Fibroblast of skin of right quadriceps (primary cell): ENCODE measurements at places on chromosomes 16 and 17.
A peak's percentile ranks its signal among the peaks of the same experiment; 100 is the strongest.

DNA sequence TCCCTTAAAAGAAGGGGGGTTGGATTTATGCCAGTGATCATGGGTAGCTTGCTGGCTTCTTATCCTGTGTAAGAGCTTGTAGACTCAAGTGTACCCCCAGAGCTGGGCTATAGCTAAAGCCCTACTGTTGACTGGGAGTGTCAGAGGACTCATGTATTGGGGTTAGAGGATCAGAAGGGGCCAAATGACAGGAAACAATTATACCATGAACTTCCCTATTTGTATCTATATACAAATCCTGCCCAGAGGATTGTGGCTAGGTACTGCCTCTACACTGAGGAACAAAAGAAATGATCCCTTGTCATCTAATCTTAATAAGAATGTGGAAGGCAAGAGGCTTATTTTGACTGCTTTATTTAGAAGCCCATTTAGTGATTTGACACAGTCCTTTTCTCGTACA lies 14.3 kb downstream of the ZP2 start:
- DNase-seq: no peak

DNA sequence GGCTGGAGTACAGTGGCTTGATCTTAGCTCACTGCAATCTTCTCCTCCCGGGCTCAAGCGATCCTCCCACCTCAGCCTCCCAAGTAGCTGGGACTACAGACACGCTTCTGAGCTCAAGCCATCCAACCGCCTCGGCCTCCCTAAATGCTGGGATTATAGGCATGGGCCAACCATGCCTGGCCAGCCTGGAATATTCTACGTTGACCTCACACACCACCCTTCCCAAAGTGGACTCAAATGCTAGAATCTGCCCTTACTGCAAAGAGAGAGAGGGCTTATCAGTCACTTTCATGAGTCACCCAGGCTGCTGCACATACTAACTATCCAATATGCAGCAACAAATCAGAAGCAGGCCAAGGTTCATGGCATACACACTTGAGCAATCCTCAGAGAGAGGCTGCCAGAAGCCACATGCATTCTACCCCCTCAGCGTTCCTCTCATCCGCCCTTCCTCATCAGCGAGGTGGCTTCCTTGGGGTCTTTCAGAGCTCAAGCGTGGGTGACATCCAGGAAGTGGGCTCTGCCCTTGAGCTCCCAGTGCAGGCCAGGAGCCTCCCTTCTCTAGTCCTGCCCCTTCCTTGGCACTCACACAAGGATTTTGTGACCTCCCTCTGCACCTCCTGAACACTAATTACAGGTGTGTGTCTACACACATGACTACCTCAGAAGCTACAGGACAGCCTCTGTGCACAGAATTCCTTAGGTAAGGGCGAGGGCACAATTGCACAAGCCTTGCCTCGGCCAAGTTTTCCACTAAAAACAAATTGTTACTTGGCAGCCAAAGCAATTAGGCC lies 24.8 kb upstream of the SIAH1 start:
- peak; percentile 88 for DNase-seq

GRCh38 chr17:46836500-46836899 lies 14.9 kb upstream of the WNT9B start:
- DNase-seq: no peak

DNA sequence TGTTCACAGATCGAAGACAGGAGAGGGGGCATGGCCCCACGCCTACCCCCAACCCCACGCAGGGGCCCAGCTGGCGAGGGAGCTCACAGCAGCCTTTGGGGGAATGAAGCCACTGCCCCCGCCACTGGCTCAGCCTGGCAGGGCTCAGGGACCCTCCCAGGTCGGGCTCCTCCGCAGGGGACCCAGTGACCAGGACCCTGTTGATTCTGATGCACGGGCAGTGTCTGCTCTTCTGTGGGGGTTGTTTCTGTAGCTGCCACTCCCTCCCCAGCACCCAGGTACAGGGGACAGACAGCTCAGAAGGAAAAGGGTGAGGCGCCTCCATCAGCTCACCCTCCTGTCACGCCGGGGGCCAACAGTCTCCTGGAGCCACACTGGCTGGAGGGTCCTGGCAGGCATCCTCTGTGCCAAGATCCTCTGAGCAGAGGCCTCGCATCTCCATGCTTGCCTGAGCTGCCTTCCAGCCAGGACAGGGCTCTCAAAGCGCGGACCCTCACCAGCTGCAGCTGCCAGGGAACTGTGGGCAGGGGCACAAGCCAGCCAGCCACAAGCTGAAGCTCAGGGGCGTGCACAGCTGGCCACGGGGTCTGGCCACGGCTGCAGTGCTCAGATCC lies 49.1 kb downstream of the ZNF778 start:
- no peak for DNase-seq

GRCh38 chr17:71801301-71801700 lies 319.5 kb upstream of the SOX9 start:
- peak; percentile 14 for DNase-seq

GRCh38 chr16:23709536-23709935 lies 3.5 kb downstream of the ERN2 start:
- no peak for DNase-seq

GRCh38 chr16:82178352-82178751 lies 8.3 kb upstream of the MPHOSPH6 start:
- no peak for DNase-seq

GRCh38 chr17:57545731-57546342 lies 199.3 kb downstream of the CCDC182 start:
- no peak for DNase-seq

- no peak for DNase-seq
Observed at GRCh38 chr16:49947907-49948678, 76.9 kb upstream of the CNEP1R1 start.

- no peak for DNase-seq
Observed at GRCh38 chr17:79952265-79952877, 83.3 kb downstream of the TBC1D16 start.

DNA sequence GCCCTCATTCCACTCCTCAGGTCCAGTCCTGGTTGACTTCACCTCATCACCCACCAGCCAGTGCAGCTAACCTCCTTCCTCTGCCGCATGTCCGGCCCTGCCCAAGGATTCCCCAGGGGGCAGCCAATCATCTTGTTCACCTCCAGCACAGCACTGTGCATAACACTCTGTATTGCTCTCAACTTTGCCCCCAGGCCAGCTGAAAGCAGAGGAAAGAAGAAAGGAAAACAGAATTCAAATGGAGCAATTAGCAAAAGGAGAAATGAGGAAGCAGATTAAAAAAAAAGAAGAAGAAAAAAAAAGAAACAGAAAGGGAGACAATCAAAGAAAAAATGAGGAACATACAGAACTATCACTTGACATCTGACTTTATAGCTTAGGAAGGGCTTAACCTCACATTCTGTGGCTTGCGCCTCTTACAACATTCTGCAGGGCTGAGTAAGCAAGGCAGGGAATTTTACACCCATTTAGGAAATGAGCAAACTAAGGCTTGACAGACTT lies 26.1 kb downstream of the GAS7 start:
- DNase-seq: peak; percentile 63

DNA sequence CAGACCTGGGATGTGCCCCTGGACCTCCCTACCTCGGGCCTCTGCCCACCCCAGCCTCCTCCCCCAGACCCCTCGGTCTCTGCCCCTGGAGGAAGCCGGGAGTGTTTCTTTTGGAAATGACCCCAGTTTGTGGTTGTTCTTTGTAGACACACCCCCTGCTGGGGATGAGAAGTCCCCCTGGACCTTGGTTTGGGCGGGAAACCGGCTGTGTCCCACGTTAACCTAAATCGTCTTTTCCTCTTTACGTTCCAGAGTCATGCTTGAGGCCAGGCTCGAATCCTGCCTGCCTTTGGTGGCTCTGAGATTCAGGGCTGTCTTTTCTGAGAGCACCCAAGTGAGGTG lies 116.6 kb downstream of the METRNL start:
- DNase-seq: peak; percentile 57

DNA sequence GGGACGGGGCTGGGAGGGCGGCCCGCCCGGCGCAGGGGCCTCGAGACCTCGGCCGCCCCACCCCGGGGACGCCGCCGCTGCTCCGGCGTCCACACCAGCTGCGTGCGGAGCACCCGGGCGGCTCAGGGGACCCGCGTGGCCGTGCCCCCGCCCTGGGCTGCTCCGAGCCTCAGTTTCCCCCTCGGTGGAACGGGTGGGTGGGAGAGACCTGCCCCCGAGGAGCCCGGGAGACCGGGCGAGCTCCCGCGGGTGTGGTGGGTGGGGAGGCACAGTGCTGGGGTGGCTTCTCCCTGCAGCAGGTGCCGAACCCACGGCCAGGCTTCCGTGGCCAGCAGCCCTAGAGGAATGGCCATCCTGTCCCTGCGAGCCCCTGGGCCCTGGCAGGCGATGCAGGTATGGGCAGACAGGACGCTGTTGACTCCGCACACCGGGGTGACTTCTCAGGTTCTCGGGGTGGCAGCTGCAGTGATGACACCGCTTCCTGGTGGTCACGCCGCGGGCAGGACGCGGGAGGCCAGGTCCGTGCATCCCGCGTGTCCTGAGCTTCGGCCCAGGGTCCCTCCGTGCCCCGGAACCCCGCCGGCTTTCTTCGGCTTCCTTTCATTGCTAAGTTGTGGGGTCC lies 677 bp downstream of the DEF8 start:
- no peak for DNase-seq

DNA sequence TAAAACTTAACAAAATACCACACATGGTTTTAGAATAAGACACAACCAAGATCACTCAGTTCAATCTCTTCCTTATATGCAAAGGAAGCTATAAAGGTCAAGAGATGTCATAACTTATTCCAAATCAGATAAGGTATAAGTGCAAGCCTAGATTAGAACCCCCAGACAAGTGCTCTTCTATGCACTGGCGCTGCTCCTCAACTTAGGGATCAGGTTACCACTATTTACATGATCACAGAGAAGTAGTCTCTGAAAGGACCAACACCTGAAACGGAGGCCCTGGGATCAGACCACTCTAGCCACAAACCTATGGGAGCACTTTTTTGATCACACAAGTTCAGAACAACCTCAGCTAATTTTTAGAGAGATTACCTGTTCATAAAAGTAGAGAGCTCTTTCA lies 16.6 kb downstream of the COPS3 start:
- no peak for DNase-seq

- DNase-seq: no peak
Observed at GRCh38 chr17:72419866-72420774, 299.3 kb downstream of the SOX9 start.

DNA sequence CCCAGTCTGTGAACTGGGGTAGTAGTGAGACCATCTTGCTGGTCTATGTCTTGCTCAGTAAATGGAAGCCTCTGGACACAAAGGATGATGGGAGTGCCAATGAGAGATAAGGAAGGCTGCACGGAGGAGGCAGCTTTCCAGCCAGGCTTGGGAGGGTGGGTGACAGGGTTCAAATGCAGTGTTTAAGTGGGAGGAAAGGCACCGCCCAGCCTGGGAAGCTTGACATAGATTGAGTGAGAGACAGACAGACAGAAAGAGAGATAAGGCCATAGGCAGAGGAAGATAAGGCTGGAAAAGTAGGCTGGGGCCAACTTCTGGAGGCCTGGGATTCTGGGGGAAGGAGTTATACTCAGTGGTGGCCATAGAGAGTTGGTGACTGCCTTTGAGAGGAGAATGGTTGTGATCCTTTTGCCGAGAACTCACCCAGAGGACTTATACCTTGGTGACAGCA lies 7.2 kb upstream of the COL1A1 start:
- DNase-seq: no peak

DNA sequence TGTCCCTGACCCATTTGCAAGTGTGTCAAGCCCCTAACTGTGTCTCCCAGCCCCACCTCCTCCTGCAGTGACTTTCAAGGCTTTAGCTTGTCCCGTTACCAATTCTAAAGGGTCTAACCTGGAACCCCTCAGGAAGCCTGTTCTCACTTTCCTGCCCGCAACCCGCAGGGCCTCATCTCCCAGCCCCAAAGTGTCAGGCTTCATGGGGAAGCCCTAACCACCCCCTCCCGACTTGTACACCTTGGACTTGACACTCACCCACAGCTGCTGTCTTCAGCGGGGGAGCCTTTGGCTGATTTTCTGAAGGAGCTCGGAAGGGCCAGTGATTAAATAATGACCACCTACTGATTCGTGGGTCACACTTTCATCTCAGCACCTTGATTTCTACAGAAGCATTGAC lies 33.1 kb downstream of the NLRC5 start:
- no peak for DNase-seq

GRCh38 chr16:554640-555365 lies 5.4 kb upstream of the PRR35 start:
- DNase-seq: no peak

- no peak for DNase-seq
Observed at GRCh38 chr16:47323241-47323640, 137.6 kb downstream of the ITFG1 start.

- no peak for DNase-seq
Observed at GRCh38 chr17:66689221-66689620, 145.7 kb upstream of the CACNG5 start.

DNA sequence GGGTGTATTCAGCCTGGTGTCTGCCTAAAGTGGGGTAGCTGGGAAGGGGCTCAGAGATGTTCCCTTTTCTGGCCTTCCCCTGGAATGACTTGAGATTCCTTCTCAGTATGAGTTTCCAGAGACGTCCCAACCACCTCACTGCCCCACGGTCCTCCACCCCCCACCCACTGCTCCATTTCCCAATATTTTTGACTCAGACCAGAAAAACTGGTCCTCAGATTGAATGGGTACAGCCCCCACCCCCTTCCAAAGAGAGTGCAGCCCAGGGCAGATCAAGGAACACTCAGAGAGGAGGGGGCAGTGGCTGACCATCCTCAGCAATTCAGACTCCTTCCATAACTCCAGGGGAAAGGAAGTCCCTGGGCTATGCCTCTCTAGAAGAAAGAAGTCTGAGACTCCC lies 3.2 kb downstream of the ACLY start:
- DNase-seq: no peak

- DNase-seq: no peak
Observed at GRCh38 chr17:43457362-43457692, 26.4 kb upstream of the DHX8 start.

DNA sequence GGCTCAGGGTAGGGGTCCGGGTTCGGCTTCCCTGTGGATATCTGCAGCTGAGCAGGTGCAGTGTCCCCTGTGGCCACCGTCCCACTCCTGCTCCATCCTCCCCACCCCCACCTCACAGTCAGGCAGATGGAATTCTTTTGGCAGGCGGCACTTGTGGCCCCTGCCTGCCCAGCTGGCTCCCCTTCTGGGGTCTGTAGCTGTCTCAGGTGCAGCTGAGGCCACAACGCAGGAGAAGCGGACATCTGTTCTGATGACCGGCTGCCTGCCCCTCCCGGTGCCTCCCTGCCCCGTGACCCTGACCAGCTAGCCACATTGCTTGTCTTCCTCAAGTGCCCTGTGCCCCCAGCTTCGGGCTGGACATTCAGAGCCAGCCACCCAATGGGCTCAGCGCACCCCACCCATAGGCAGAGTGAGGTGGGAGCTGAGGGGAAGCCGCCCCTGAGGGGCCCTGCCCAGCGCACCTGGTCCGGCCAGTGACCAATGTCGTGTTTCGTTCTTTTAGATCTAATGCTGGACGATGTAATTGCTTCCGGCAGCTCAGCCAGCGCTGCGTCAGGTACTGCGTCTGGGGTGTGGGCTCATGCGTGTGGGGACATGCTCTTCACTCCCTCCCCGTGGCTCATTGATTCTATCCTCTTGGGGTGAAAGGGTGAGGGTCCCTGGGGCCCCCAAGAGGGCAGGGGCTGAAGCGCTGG lies 25.2 kb upstream of the ABCC3 start:
- DNase-seq: no peak
